NCI-H446 treated with DMSO at 0.1 percent for 48 hours (cell line): ENCODE measurements at places on chromosomes 6 and 20.

DNA sequence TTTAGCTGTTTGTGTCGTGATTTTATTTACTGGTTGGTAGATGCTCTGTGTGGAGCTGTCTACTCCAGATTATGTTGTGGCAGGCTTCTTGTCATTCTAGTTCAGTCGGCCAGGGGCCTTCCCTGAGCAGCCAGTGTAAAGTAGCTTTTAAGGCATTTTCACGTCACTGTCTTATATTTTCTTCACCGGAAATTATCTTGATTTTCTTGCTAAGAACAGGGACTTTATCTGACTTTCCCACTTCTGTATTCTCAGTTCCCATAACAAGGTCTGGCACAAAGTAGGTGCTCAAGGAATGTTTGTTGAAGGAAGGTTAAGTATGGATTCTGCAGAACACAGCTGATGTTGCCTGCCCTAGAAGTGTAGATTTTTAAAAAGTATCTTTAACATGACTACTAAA is 868 bp downstream of the LTV1 start:
- DNase-seq = no peak

DNA sequence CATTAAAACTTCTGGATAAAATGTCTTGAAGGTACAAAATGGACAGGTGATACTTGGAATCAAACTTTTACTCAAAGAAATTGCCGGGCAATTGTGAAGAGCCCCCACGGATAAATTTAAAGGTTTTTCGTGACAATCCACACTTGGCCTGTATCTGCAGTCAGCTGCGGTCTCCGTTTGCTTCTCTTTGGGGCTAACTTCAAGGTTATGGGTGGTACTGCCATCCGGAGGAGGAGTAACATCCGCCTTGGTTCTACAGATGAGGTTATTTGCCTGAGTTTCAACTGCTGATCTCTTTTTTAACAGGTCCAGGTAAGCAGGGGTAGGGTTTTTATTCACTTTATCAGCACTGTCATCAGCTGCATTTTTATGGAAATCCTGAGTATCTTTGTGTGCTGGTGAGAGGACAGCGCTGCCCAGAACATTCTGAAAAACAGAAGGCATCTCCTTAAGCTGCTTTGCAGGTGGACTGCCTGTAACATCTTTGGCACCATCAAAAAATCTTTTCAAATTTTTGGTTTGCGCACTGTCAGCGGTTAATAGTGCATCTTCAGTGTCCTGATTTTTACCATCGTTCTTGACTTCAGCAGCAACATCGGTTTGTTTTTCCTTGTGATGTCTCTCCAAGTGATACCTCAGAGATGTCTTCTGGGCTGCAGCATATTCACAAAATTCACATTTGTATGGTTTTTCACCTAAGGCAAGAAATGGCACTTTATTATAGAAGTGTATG is 16.9 kb downstream of the ZNF217 start:
- DNase-seq = no peak

DNA sequence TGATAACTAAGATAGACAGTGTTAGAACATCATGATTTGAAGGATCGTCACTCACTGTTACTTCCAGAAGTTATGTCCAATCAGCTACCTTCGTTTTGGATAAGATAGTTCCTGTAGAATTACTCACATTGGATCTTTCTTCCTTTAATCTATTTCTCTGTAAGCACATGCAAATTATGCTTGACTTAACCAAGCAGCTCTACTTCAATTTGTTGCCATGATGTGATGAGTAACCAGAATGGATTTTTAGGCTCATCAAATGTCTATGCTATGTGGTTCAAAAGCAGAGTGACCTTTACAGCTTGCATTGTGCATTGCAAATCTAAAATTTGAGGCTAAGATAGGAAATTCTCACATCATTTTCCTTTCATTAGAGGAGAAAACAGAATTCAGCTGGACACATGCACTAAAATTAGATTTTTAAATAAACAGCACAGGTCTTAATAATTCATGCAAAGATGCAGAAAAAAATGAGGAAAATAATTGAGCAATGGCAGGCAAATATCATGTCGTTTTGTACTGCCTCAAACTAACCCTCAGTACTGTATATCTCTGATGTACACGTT is 76.7 kb upstream of the ZFP64 start:
- DNase-seq = no peak

GRCh38 chr20:57458400-57459160 is 66.4 kb downstream of the CTCFL start:
- DNase-seq = peak; percentile 2

DNA sequence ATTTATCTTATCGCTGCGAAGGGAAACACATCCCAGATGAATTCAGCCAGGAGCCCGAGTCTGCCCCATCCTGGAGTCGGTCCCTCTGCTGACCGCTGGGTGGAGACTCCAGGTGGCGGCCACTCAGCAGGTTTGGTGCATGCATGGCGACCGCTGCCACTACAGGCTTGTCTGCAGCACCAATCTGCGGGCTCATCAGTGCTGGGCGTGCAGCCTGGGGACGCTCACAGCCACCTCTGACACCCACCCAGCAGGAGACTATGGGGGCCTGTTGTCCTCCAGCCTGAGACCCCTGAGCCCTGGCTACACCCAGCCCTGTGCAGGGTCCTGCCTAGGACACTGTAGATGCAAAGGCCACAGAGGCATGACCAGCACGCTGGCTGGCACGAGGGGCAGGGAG is 40.5 kb upstream of the GATA5 start:
- DNase-seq = no peak

- DNase-seq = no peak
Observed at GRCh38 chr20:2816030-2816582, at the start of gene TMEM239. TMEM239 (plus strand) TSS chr20:2816364; CDS start chr20:2816555, 191 bp downstream.

GRCh38 chr20:43744966-43745730 is 18.3 kb upstream of the GTSF1L start:
- no peak for DNase-seq

- no peak for DNase-seq
Observed at GRCh38 chr6:40791004-40791403, 203.8 kb upstream of the LRFN2 start.

- DNase-seq = no peak
Observed at GRCh38 chr6:157632821-157633220, 190.2 kb upstream of the SNX9 start.

GRCh38 chr20:23049201-23050075 is at the start of gene THBD:
THBD (minus strand) TSS chr20:23049672; CDS start chr20:23049504, 168 bp downstream.
- DNase-seq = no peak

- DNase-seq = no peak
Observed at GRCh38 chr20:56420028-56420427, 8.0 kb downstream of the CASS4 start.

DNA sequence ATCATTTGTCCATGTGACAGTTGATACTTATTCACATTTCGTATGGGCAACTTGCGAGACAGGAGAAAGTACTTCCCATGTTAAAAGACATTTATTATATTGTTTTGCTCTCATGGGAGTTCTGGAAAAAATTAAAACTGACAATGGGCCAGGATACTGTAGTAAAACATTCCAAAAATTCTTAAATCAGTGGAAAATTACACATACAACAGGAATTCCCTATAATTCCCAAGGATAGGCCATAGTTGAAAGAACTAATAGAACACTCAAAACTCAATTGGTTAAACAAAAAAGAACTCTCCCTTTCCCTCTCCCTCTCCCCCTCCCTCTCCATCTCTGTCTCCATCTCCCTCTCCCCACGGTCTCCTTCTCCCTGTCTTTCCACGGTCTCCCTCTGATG is 19.4 kb upstream of the EIF2S2 start:
- DNase-seq = no peak

GRCh38 chr6:83042467-83043053 is 23.1 kb downstream of the UBE3D start:
- no peak for DNase-seq

GRCh38 chr20:34541264-34541901 is 17.1 kb upstream of the MAP1LC3A start:
- DNase-seq = no peak

GRCh38 chr6:129567374-129567773 is 142.6 kb downstream of the ARHGAP18 start:
- DNase-seq = no peak

DNA sequence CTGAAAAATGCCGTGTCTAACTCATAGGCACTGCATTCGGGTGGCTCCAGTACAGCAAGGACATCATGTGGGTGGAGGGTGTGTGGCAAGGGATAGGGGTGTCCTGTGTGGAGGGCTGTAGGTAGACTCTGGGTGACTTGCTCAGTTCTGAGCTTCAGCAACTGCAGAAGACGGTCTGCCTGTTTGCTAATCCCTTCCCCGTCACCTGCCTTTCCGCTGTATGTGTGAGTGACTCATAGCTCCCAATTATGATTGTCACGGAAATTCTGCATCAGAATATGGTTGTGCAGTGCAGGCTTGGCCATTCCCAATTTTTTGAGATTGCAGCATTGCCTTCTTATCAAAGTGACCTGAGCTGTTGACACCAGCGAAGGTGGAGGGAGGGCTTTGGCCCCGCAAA is 174.3 kb downstream of the CDH4 start:
- no peak for DNase-seq

GRCh38 chr6:129981598-129981997 is 36.8 kb upstream of the L3MBTL3 start:
- DNase-seq = no peak

GRCh38 chr20:37359836-37360235 is 13.9 kb downstream of the SRC start:
- DNase-seq = no peak

DNA sequence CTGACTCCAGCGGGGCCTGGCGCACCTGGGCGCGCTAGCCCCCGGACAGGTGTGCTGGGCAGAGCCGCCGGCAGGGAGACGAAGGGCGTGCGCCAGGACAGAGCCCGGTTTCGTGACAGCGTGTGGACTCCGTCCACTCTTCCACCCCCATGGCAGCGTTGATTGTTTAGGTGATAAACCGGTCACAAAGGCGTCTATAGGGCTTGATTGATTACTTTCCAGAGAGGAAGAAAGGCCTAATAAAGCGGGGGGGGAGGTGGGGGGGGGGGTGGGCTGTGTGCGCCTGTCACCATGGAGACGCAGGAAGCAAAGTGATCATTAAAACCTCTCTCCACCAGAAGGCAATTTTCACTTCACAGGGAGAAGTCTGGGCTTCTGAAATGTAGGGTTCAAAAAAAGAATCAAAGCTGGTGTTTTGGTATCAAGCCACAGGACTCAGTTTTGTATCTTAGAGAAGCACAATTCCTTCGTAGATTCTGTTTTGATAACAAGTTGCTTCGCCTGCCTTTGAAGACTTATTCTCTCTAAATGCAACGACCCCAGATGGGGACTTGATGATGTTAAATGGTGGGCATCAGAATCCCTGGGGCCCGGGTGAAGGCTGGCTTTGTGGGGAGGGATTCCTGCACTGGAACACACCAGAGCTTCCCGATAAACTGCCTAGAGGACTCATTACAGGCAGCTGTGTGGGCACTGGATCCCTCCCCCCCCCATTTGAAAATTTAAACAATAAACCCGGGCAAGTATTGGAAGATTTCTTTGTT is 1.4 kb downstream of the PHACTR3 start:
- no peak for DNase-seq

DNA sequence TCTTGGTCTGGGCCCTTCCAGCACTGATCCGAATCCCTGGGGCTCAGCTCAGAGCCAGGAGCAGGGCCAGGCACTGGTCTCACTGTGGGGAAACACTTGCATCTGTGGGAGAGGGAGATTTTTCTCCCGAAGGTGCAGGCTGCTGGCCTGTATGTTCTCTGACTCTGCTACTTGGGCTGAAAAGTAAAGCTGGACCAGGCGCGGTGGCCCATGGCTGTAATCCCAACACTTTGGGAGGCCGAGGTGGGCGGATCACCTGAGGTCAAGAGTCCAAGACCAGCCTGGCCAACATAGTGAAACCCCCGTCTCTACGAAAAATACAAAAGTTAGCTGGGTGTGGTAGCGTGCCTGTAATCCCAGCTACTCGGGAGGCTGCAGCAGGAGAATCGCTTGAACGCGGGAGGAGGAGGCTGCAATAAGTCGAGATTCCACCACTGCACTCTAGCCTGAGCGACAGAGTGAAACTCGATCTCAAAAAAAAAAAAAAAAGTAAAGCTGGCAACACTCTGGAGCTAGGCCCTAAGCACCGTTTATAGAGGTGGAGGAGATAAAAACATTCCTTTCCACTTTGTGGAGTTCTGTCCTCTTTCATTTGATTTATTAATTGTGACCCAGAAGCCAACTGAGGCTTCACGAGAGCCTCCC is 41.7 kb downstream of the JPH2 start:
- no peak for DNase-seq

- no peak for DNase-seq
Observed at GRCh38 chr20:36407199-36407733, 101.1 kb downstream of the DLGAP4 start.
